ENCODE measurements at places on chromosomes 1 and 21.
A peak's percentile ranks its signal among the peaks of the same experiment; 100 is the strongest.

GRCh38 chr1:14969006-14969405, 184.5 kb upstream of the TMEM51 start:
- DNase-seq: no peak

GRCh38 chr1:27572679-27573426, 31.1 kb downstream of the AHDC1 start:
- DNase-seq: no peak

- DNase-seq: no peak
Observed at GRCh38 chr1:232557096-232557495, 72.8 kb downstream of the SIPA1L2 start.

DNA sequence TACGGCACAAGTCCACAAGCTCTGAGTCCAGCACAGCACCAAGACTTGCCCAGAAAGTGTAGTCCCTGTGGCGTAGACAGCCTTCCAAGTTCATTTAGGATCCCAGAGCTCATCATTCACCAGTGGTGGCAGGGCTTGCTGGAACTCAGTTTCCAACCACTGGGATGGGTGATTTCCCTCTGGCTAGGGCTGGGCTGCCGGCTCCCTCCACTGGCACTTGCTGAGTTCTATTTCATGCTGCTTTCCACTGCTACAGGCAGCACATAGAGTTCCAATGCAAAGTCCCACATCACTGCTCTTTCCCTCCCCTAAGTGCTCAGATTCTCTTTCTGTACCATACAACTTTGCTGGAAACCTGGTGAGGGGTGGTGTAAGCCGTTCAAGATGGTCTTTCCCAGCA, 510.3 kb upstream of the TMPRSS15 start:
- no peak for DNase-seq

GRCh38 chr1:176374967-176375569, 87.9 kb upstream of the PAPPA2 start:
- DNase-seq: no peak

DNA sequence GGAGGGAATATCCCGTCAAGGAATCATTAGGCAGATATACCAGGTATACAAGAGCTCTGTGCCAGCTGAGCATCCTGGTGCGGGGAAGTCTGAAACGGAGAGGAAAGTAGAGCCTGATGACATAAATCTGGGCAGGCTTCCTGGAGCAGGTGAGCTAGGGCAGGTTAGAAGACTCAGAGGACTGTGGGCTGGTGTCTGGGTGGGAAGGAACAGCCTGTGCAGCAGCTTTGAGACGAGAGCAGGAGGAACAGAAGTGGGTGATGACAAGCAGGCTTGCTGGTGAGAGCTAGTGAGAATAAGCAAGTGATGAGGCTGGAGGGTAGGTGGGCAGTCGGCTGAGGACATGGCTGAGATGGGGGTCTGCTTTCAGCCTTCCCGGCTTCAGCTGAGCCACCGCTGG, 6.7 kb downstream of the CELSR2 start:
- no peak for DNase-seq

- no peak for DNase-seq
Observed at GRCh38 chr1:212077028-212077427, 41.5 kb downstream of the DTL start.

- no peak for DNase-seq
Observed at GRCh38 chr1:17233675-17234320, 15.1 kb upstream of the PADI3 start.

DNA sequence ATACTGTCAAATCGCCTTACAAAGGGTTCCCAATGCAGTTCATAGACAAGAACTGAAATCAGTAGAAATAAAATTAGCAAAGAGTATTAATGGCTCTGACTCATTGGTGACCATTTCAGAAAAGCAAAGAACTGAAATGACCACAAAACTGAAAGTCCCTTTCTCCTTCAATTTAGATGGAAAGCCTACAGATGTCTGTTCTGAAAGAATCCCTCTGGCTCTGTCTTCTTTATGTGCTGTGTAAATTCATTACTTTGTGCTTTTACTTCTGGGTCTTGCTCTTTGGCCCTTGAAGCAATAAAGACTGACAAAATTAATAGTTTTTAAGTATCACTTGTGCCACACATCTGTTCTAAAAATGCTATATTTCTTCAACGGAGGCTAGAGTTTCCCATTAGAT, 62.7 kb upstream of the GPR89A start:
- DNase-seq: no peak

- DNase-seq: peak; percentile 13
Observed at GRCh38 chr1:156082309-156083091, at the start of gene MEX3A. Gene MEX3A (minus strand): TSS chr1:156082465. CDS start chr1:156081998, 467 bp downstream.

DNA sequence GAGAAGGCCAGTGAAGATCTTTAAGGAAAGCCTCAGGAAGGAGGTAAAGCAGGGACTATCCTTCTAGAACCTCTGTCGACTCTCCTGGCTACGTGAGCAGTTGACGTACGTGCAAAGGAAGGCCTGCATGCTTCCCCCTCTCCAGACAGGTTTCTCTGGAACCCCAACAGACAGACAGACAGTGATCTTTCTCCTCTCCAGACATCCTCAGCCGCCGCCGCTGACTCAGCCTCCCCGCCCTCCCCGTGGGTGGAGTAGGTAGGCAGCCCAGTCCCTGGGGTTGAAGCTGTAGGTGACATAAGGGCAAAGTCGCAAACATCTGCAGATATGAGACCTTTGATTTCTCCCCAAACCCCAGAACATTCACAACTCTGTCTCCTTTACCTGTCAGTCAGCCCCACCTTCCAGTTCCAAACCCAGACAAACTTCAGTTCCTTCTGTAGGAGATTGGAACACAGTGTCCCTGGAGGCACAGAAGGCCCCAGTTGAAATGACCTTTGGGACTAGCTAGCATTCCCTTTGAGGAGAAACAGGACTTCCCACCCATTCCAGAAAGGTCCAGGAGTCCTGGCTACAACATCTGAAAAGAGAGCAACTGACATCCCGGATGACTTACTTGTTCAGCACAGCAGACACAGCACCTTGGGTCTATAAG, 146.0 kb upstream of the JUN start:
- no peak for DNase-seq

DNA sequence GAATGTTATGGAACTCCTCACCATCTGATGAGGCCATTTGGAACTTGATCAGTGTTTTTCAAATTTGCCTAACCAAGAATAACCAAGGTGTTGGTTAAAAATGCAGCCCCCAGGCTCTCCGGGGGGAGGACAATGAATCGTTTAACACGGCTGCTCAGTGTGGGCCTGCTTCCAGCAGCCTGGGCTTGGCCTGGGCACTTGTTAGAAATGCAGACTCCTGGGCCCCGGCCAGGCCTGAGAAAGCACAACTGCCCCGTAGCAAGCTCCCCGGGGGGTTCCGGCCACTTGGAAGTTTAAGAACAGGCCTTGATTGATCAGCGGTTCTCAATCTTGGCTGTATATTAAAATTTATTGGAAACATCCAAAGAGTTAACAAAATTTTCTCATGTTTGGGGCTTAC, 22.8 kb upstream of the C2CD2 start:
- no peak for DNase-seq

DNA sequence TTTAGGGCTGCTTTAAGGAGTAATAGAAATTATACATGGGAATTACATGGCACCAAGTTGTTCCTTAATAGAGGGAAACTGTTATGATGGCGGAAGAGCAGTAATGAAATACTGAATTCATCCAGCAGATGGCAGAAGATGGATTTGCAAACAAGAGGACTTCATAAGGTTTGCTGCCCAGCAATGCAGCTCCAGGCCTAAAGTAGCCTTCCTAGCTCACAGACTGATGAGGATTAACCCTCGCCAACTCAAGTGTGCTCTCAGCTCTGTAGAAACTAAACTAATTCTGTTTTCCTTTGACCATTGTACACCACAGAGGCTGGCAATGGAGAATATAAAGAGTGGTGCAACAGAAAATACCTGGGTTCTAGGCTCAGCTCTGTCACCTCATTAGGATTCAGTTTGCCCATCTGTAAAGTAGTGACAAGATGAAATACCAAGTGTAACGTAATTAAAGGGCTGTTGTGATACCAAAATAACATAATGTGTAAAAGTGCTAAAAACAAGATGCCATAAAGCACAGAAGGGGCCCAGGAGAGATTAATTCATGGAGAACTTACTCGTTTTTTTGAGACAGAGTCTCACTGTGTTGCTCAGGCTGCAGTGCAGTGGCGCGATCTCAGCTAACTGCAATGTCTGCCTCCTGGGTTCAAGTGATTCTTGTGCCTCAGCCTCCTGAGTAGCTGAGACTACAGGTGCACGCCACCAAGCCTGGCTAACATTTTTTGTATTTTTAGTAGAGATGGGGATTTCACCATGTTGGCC, 102.4 kb upstream of the SERBP1 start:
- no peak for DNase-seq

DNA sequence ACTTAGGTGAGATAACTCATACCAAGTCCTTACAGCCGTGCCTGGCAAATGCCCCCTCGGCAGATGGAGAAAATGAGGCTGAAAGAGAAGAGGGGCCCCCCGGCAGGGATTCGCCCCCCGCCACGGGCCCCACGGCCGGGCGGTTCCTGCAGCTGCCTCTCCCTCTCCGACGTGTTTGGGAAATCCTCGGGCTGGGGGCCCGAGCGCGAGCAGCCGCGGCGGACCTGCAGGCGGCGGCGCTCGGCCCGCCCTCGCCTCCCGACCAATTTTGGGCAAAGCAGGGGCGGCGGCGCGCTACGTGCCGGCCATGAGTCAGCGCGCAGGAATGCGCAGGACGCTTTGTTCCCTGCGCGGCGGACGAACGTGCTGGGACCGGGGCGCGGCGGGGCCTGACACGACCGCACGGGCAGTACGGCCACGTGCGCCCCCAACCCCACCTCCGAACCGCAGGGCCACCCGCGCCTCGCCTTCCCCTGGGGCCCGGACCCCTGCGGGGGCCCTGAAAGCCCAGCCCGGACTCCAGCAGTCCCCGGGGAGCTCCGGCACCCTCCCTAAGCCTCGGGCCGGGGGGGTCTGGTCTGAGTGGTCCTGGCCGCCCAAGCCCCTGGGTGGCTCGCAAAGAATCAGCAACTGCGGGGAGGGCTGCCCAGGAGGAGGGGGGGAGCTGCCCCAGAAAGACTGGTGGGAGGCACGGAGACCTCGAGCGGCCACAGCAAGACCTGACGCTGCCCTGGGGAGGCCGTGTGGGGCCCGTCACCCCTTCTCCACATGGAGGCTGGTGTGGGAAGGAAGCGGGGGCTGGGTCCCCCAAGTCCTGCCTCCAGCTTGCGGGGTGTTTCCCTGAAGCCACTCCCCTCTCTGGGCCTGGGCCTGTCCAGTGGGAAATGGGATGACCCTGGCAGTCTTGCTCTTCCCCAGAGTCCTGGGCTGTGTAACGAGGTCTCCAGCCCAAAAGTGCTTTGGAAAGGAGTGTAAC, 11.9 kb upstream of the EDN2 start:
- no peak for DNase-seq

GRCh38 chr1:177983077-177983476, 13.2 kb upstream of the SEC16B start:
- DNase-seq: no peak

GRCh38 chr1:116306102-116306501, 66.9 kb upstream of the ATP1A1 start:
- DNase-seq: no peak

- DNase-seq: no peak
Observed at GRCh38 chr1:87398641-87399040, 70.0 kb downstream of the LMO4 start.

DNA sequence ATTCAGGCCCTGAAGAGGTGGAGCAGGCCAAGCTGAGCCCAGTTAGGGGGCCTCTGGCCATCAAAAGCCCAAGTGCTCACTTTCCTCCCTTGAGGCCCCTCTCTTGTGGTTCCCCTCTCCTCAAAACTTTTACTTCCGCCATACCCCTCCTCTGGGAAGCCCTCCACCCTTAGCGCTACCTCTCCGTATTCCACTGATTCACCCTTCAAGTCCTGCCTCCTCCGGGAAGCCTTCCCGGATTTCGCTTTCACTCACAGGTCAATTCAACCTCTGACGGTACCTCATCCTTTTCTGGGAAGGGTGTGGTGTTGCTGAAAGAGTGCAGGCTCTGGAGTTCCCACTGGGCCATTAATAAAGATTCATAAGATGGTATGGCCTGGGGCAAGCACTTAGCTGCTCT, 19.1 kb downstream of the SPOCD1 start:
- DNase-seq: no peak

DNA sequence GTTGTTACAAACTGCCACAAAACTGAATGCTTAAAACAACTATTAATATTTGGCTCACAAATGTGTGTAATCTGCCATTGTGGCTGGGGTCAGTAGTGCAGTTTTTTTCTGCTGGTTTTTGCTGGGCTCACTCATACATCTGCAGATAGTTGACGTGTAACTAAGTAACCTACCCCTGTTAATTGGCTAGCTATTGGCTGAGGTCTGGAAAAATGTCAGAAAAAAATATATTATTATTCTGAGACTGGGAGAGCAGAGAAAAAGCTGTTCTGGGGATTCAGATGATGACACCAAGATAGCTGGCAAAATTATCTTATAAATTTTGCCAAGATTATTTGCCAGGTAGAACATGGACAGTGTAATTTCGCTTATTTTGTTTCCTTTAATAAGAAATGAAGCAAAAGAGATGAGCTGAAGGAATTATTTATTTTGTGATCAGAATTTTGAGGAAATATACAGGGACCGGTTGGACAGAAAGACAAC, 616.1 kb upstream of the ADAMTS5 start:
- DNase-seq: no peak

- no peak for DNase-seq
Observed at GRCh38 chr1:9041116-9041779, 15.0 kb upstream of the SLC2A7 start.

- no peak for DNase-seq
Observed at GRCh38 chr21:28397040-28397439, 595.6 kb downstream of the LTN1 start.

- no peak for DNase-seq
Observed at GRCh38 chr1:58932859-58933598, 149.2 kb upstream of the JUN start.

DNA sequence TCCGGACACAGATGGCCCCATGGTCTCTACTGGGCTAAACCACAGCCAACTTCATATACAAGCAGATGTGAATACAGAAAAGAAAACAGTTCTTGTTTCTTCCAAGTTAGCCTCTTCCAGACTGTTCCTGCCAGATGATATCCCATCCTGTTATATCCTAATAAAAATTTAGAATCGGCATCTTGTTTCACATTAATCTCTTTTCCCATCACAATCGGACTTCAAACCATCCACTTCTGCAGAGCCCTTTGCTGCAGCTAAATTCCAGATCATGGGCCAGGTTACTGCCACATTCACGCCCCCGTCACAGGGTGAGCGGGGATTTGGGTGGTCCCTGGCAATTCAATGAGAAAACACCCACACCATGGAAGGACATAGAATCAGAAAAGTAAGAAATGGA, 57.2 kb downstream of the NPHP4 start:
- DNase-seq: no peak

DNA sequence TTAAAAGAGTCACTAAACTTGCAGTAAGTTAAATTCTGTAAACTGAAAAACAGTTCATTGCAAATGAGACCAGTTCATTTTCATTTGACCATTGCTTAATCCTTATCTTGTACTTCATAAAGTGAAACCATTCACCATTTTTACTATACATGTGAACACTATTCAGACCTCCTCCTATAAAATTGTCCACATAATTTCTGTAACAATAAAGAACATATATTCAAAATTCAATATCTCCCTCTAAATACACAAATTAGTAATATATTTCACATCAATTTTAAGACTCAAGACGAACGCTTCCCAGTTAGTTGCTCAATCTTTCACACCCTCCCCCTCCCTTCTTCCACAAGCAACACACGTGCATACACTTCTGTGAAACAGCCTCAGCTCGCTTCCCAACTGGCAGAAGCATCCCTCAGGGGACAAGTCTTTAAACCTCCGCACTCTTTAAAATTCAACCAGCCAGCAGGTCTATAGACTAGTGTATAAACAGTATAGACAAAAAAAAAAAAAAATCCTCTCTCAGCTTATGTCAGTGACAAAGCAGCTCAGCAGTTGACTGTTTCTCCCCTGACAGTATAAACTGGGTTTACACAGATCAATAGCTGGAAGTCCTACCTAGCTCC, 99.6 kb downstream of the DENND1B start:
- no peak for DNase-seq

Measured in NCI-H1417 treated with DMSO at 0.1 percent for 48 hours (cell line).